HFF-Myc (cell line): ENCODE measurements at places on chromosomes 3 and 15.

- no peak for DNase-seq
Observed at GRCh38 chr3:46321461-46322104, 32.3 kb upstream of the CCR2 start.

- no peak for DNase-seq
Observed at GRCh38 chr3:173465112-173465511, 67.6 kb downstream of the NLGN1 start.

DNA sequence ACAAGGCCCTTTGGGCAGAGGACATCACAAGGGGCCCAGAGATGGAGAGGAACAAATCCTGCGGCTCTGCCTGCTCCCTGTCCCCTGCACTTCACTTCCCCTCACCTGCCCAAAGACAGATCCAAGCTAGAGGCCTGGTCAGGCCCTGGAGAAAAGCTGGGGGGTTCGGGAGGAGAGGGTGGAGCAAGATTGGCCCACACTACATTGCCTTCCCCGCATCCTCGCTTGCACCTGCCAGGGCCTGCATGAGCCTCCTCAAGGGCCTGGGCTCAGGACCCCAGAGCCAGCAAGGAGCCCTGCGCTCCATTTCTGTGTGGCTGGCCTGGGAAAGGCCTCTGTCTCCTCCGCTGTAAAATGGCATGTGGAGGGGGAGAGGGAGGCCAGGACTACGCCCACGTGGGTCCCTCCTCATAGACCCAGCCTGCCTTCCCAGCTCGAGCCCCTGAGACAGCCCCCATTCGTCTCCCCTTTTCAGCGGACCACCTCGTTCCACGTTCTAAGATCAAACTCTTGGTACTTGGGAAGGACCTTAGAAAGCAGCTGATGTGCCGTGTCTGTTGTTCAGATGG, 106.0 kb downstream of the HMG20A start:
- no peak for DNase-seq

- no peak for DNase-seq
Observed at GRCh38 chr3:170057550-170057949, 19.8 kb downstream of the GPR160 start.

DNA sequence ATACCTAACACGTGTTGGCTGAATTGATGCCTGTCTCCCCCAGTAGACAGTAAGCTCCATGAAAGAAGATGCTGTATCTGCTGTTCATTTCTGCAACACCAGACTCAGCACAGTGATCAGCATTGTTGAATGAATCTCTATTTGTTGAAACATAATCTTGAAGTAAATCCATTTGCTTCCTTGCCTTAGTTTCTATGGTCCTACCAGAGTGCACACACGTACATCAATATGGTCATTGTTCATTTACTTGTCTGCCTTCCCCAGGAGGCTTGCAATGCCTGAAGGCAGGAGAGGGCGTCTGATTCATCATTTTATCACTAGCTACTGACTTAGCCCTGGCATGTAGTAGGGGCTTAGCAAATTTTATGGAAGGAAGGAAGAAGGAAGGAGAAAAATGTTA, 19.2 kb downstream of the RBP2 start:
- no peak for DNase-seq

- no peak for DNase-seq
Observed at GRCh38 chr15:64902863-64903262, 8.8 kb upstream of the ANKDD1A start.

- DNase-seq = no peak
Observed at GRCh38 chr3:194022052-194022451, 113.9 kb upstream of the HES1 start.

- DNase-seq = no peak
Observed at GRCh38 chr3:3772920-3773319, 26.3 kb upstream of the LRRN1 start.

DNA sequence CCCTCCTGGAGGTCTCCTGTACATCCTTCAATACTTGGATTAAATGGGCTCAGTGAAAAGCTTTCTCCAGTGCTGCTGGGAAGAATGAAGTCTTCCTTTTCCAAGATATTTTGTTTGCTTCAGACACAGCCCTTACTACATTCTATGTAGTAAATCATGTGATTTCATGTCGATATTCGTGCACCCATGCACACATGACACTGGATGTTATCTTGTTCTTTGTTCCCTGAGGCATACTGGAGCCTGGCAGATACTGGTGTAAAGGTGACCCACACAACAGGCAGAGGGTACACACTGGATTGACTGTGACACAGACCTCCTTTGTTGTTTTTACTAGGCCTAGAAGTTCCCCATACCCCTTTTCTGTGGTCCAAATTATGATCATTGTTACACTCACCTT, 40.3 kb upstream of the ATP2C1 start:
- no peak for DNase-seq

DNA sequence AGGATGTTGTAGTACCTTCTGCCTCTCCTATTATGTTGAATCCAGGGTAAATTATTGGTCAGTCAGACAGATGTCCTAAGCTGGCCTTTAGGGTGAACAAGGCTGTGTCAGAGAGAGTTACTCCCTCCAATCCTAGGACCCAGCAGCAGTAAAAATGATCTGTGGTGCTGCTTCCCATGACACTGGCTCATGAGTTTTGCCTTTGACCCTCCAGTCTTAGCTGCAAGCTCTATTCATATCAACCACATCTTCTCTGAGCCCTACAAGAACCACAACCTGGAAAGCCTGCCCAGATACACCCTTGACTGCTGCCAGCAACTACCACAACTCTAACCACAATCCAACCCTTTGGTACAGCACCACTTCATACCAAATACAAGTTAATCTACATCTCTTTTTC, 27.2 kb upstream of the PHLDB2 start:
- no peak for DNase-seq

DNA sequence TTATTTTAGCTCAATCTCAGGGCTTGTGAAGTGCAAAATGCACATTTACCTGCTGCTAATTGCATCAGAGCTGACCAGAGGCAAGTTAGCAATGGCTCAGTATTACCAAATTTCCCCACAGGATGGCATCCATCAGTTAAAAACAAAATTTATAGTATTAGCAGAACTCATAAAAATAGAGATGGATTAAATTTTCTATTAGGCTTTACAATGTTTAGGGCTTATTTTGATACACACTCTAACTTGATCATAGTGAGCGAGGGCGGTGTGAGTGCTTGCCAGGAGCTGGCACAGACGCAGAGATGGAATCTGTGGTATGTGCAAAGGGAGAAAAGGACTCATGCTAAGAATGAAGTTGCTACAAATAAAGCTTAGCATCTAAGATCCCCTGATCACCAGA, 241.0 kb downstream of the NSUN3 start:
- no peak for DNase-seq

GRCh38 chr3:178900029-178900646, 171.5 kb downstream of the ZMAT3 start:
- DNase-seq = no peak

- DNase-seq = no peak
Observed at GRCh38 chr15:101810876-101811275, 1.1 kb upstream of the OR4F15 start.

DNA sequence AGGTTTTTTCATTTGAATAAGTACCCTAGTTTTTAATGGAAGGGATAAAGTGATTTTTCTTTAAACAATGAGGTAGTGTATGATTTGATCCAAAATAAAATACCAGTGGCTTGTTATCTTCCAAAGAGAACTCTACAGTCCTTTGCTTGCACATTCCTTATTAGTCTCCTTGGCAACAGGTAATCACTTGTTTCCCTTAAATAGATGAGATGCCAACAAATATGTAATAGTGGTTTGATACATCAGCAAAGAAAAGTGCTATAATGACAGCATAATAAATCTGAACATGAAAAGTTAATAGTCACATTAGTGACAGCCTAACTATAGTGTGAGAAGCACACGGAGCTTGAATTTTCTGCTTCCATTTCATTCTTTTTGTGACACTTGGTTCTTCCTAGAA, 360.2 kb downstream of the ZNF385D start:
- DNase-seq = no peak

GRCh38 chr3:60403866-60404265, 847.4 kb downstream of the FHIT start:
- no peak for DNase-seq

GRCh38 chr15:83109532-83109931, 2.1 kb downstream of the TM6SF1 start:
- DNase-seq = no peak

GRCh38 chr15:69478259-69478781, 25.7 kb downstream of the RPLP1 start:
- no peak for DNase-seq

GRCh38 chr3:149967086-149967685, 3.5 kb downstream of the PFN2 start:
- DNase-seq = no peak

DNA sequence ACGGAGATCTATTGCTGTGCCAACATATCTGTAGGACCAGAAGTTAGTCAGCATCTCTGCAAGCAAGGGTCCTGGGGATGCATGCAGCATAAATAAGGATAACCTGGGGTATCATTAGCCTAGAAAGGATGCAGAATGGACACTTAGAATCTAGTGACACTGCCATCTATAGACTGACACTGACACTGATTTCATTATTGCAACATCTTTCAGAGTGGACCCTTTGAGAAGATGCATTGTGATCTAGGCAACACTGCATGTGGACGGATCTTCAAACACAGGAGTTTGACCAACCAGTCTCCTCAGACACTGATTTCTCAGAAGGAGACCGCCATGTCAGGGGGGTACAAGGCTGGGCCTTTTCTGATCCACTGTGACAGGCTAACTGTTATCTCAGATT, 52.4 kb downstream of the SCN10A start:
- DNase-seq = no peak

DNA sequence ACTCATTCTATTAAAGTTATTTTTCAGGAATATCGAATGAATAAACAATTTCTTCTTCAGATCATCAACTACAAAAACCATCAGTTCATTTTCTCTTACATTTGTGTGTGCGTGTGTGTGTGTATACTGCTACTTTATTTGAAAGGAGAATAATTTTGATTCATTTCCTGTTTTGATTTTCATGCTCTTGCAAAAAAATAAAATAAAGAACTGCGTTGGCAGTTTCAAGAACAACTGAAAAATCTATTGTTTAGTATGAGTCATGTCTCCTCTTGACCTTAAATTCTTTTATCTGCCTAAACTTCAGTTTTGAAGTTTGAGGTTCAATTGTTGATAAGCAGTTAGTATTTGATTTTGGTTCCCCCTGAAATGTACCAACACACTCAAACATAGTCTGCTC, 540.8 kb downstream of the FGF12 start:
- DNase-seq = no peak

GRCh38 chr3:180058238-180058637, 21.5 kb upstream of the PEX5L start:
- DNase-seq = no peak

- no peak for DNase-seq
Observed at GRCh38 chr15:81107889-81108288, 26.2 kb upstream of the CFAP161 start.

- no peak for DNase-seq
Observed at GRCh38 chr3:184537885-184538665, 23.5 kb upstream of the EPHB3 start.

DNA sequence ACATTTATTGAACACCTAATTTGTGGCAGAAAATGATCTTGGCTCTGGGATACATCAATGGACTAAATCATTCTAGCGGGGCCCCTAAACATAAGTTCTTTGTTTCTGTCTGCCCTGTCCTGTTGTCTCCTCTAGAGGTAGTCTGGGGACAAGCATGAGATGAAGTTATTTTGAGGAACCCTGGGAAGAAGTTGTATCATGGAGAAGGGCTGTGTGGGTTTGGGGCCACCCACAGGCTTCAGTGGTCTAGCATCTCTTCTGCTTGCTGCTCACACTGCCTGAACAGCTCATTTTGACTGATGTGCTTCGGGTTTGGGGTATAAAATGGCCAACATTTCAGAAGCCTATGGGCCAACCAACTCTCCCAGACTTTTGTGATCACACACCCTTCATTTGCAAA, 50.3 kb upstream of the OSBPL11 start:
- DNase-seq = no peak

DNA sequence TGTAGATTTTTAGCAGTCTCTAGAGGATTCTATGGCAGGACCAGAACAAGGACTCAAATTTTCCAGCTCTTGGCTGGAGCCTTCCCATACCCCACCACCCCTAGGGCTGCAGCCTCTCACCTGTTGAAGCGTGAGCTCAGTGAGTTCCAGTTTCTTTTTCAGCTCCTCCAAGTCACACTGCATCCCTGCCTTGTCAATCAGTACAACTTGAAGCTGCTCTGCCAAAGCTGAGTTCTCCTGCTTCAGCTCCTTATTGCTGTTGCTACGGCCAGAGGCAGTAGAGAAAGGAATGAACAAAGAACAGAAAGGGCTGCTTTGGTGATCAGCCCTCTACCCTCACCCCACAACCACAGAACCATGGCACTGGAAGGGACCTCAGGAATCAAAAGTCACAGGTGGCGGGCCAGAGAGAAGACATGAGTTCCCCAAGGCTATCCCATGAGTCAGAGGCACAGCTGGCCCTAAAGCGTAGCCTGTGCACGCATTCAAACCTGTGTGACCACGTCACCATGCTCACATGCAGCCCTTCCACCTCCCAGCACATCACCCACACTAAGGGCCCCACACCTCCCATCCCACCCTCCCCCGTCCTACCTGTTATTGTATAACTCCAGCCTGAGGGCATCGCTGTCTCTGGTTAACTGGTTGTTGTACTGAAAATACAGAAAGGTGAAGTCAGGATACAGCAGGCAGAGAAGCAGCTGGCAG, 83.3 kb upstream of the C2CD4B start:
- DNase-seq = no peak

DNA sequence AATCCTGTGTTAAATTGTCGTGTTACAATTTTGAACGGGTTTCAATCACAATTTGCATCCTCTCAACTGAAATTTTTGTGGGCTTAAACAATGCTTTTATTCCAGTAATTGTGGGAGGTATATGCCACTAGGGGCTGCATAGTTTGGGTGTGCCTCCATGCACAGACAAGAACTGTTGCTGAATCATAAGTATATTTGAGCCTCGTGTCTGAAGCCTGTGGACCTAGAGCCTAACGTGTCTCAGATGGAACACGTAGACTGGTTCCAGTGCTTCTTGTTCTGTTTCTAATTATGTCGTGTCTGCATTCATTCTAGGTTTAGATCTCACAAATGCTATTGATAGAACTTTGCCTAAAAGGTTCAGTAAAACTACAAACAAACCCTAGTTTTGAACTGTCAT, 363.4 kb downstream of the RBMS3 start:
- peak; percentile 24 for DNase-seq

DNA sequence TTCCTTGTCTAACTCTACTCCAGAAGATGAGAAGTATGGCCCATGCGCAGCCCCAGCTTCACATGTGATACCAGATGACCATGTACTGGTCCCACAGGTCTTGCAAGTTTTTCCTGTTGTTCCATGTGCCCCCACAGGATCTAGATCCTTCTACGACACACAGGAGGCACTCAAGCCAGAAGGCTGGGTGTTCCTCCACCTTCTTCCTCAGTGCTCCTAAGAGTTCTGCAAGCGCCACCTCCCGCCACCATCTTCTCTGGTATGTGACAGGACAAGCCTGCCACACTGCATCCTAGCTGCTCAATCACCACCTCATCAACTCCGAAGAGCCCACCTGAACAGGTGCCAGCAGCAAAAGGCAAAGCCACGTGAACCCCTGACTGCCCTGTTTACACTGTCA, 43.1 kb downstream of the XXYLT1 start:
- no peak for DNase-seq
